ENCODE measurements at places on chromosomes 7 and 10.

GRCh38 chr7:91353848-91354247 lies 89.6 kb downstream of the FZD1 start:
- DNase-seq, result no peak

DNA sequence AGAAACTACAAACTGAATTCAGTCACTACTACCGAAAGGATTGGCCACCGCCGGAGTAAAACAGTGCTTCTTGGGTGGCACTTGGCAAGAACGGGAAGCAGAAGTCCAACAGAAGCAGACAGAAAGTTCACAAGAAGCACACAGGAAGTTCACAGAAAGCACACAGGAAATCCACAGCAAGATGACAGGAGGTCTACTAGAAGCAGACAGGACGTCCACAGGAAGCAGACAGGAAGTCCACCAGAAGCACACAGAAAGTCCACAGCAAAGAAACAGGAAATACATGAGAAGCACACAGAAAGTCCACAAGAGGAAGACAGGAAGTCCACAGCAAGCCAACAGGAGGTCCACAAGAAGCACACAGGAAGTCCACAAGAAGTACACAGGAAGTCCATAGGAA lies 399.2 kb upstream of the AUTS2 start:
- DNase-seq, result no peak

DNA sequence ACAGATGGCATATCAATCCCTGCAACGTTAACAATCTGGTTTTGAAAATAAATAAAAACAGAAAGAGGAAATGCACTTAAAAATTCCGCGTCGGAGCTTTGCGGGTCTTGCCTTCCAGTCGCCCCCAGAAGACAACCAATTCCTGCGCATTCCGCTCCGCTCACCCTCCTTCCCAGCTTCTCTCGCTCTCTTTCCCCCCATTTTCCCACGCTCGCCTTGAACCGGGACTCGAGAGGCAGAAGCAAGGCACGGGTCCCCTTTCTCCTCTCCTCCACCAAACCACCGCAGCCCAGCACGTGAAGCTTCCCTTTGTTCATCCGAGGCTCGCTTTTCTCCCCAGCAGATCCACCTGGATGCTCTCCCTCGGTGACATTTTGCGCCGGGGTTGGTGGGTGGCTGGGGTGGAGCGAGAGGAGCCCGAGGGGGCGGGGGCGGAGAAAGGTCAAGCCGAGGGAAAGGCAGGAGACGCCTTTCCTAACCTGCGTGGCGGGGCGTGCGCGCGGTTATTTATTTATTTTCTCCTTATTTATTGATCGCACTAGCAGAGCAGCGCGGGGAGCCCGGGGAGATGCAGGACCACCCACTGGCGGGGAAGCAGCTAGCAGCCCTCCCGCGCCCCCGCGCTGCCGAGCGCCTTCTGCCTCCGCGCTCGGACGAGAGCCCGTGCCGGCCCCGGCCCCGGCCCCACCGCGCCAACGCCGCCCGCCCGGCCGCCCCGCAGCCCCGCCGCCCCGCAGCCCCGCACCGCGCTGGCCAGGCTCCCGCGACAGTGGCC lies at the start of gene KCND2:
KCND2 (plus strand) TSS at position 475 of the 775 bp plus-strand sequence.
- peak; percentile 16 for DNase-seq

GRCh38 chr10:53357587-53357986 lies 585.0 kb upstream of the MBL2 start:
- no peak for DNase-seq

DNA sequence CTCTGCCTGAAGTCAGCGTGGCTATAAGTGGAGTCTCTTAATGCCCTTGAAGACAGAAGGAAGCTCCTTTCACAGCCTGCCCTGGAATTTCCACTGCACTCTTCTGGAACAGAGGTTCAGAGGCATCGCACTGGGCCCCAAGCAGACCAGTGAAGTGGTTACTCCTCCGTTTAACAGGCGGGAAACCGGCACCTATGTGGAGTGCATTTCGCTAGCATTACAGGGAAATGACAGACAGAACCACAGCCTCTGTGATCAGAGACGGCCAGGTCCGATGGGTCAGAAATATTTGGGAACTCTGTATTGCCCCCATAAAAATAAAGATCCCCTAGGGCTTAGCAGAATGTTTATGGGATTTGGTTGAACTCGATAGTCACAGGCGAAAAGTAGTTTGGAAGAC lies 406.9 kb upstream of the PRKCQ start:
- DNase-seq, result no peak

GRCh38 chr10:97960269-97961056 lies 70.0 kb downstream of the CRTAC1 start:
- no peak for DNase-seq

GRCh38 chr10:119687192-119688032 lies 36.2 kb downstream of the BAG3 start:
- DNase-seq, result peak; percentile 33

- no peak for DNase-seq
Observed at GRCh38 chr7:120740348-120740747, 117.6 kb downstream of the TSPAN12 start.

DNA sequence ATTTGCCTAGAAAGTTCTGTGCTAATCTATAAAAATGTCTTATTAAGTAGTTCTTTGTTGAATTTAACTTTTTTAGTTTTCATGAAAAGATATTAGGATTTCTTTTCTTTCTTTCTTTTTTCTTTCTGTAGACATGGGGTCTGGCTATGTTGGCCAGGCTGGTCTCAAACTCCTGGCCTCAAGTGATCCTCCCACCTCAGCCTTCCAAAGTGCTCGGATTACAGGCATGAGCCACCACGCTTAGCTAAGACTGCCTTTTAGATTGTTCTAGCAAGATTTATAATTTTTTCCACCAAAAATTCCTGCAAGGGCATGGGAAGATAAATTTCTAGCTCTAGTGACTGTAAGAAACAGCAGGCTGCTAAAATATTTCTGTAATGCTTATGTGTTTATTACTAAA lies 140.5 kb downstream of the WDR37 start:
- DNase-seq, result no peak

DNA sequence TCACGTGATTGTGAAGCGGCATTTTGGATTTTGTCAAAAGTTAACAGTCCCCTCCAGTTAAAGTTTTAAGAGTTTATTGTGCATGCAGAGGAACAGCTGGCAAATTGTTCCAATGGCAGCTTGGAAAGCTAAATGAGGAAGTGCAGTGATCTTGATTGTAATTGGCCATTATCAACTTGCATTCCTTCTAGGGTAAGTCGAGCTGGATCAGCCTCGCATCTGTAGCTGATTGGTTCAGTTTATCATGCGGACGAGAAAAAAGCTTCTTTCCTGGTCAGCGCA lies 566 bp downstream of the ZNF789 start:
- no peak for DNase-seq

DNA sequence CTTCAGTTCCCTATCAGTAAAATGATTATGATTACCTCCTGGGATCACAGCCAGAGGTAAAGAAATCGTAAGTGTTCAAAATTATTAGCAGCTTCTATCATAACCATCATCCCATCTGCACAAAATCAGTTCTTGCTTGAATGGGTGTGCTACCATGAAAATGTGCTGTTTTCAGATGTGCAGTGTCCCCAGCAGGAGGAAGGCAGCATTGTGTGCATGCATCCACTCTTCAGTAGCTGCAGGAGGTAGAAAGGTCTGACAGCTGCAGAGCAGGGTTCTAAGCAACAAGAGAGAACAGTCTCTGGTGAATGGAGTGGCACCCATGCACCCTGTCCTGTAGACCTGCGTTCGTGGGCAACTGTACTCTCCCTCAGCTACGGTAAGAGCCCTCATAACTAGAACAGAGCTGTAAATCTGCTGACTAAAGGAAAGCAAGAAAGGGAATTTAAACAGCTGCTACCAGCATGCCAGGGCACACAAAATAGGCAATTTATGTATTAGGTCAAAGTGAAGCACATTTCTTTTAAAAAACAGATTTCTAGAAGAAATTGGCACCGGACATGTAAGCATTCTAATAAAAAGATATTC lies 21.2 kb downstream of the VSTM2A start:
- DNase-seq, result no peak

DNA sequence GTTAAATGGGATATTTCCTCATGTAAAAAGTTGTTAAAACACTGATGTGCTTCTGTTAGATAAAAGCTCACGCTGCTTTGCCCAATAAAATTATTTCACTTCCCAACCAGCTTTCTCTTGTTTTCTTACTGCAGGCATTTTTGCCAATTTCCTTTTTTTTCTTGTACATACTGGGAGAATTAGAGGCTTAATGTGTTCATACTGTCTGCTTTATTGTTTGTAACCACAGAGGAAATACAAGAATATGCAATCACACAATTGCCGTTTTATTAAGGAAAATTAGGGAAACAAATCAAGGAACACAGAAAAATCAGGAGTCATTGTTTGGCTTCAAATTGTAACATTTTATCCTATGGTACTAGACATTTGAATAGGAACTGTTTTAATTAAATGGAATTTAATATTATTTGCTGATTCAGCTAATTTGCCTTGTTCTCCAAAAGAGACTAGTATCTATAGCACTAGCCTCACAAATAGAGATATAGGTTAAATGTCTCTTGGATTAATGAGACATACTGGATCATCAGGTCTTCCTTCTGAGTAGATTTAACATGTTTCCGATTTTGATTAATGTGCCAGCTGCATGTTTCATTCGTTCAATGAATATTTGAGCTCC lies 6.4 kb upstream of the VWA2 start:
- DNase-seq, result no peak

DNA sequence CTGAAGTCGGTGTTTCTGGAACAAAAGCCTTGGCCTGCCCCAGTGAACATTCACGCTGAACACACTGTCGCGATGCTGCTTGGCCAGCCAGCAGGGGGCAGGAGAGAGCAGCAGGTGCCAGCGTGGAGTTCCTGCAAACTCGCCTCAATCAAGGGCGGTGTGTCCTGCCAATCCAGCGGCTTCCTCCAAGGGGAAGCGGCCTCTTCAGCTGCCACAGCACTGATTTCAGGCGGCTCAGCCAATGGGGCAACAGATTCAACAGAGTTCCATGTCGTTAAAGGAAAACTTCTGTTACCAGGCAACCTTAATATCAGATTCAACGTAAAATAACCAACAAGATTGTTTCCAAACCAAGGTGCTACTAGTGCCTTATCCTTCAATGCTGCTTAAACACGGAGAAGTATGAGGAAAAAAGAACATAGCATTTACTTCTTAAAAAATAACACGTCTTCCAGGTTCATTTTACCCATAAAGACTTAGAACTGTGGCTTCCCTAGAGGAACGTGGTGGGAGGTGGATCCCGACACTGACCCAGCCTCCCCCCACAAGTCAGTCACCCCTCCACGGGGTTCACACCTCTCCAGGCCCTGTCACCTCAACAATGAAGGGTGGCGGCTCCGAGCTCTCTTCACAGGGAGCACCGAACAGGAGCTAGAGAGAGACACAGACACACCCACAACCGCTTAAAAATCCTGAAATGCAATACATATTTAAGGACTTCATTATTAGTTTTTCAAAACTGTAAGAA lies 178.2 kb downstream of the DIP2C start:
- peak; percentile 98 for DNase-seq

GRCh38 chr7:96144260-96144526 lies 177.7 kb downstream of the SLC25A13 start:
- no peak for DNase-seq

- no peak for DNase-seq
Observed at GRCh38 chr7:144256112-144256511, 8.5 kb downstream of the OR2A7 start.

GRCh38 chr10:26835025-26835424 lies 25.7 kb downstream of the ABI1 start:
- DNase-seq, result no peak

GRCh38 chr10:29600067-29600466 lies 34.7 kb downstream of the SVIL start:
- DNase-seq, result no peak

- no peak for DNase-seq
Observed at GRCh38 chr10:110737886-110738634, 93.9 kb downstream of the RBM20 start.

- no peak for DNase-seq
Observed at GRCh38 chr10:53102424-53102823, 329.8 kb upstream of the MBL2 start.

DNA sequence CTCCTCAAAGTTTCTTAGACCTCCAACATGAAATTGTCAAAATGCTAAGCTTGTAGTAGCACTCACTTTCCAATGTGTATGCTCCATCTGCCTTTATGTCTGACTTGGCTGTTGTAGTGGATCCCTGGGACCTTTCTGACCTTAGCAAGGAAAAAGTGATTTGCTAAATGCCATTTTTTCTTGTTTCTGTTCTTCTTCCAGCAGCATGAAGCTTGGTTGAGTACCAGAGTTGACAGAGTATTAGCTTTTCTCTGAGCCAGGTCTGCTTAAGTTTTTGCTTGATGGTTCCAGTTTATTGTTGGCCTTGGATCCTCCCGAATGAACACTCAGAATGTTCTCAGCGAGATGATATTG lies 168.7 kb downstream of the SND1 start:
- DNase-seq, result no peak

DNA sequence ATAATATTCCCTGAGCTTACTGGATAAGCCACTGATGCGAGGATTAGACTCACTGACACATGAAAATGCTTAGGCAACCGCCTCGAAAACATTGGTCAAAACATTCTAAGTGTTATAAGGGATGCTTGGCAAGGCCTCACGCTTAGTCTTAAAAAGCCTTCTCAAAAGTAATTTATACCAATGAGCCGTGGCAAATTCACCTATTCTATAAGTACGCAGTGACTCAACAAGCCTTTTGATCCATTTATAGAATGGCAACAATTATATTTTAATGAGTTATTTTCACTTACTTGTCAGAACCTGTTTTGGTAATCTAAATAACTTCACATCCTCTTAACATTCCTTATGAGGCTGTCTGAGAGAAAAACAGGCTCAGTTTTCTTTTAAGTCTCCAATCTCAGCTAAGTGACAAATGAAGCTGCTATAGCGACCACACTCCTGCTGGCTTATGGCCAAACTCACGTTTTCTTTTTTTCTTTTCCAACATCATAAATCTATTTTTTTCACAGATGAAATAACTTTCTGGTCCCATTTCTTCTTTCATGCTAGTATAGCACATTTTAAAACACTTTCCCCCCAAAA lies 121.2 kb upstream of the AFAP1L2 start:
- no peak for DNase-seq

All from neural crest cell (in vitro differentiated cells).